ENCODE measurements at places on chromosomes 1 and 21. TPM values are rescaled to one million over a fixed set of nuclear protein-coding genes. Genes with fewer than 3 reads are reported as not detected.

Gene LRRC41
- total RNA-seq = 167 TPM

Gene OR2T33
- total RNA-seq = not detected

Gene ZBTB37
- 12.6 TPM for total RNA-seq

Gene RUNX1
- total RNA-seq = 62.6 TPM

Gene TMEM50B
- total RNA-seq = 46.3 TPM

Gene CRYBG2
- total RNA-seq = not detected

Gene ALG6
- 8.4 TPM for total RNA-seq

Gene TXNDC12
- total RNA-seq = 21.7 TPM

Gene RIPK4
- 0.49 TPM for total RNA-seq

Gene ZBTB40
- 13.8 TPM for total RNA-seq

Gene RIMKLA
- not detected for total RNA-seq

Gene NUAK2
- 13.8 TPM for total RNA-seq

Gene PTPN7
- not detected for total RNA-seq

Gene CHODL
- total RNA-seq = 0.16 TPM

Gene CASZ1
- total RNA-seq = 0.36 TPM

Gene FNDC5
- total RNA-seq = 4.3 TPM

Gene ST6GALNAC5
- total RNA-seq = 135 TPM

Gene NR0B2
- not detected for total RNA-seq

Gene APCS
- total RNA-seq = not detected

Gene CCDC27
- not detected for total RNA-seq

Gene ASTN1
- 0.24 TPM for total RNA-seq

Gene SPRR4
- not detected for total RNA-seq
